Activated T-helper 17 cell treated with anti-CD3 and anti-CD28 coated beads, Interleukin-2, amount 50 U/mL, for 72 hours (primary cell): ENCODE measurements at places on chromosomes 3 and 15. TPM values are rescaled to one million over a fixed set of nuclear protein-coding genes. Genes with fewer than 3 reads are reported as not detected.
A peak's percentile ranks its signal among the peaks of the same experiment; 100 is the strongest.

GRCh38 chr3:61606196-61606595 lies 44.8 kb downstream of the PTPRG start:
- ATAC-seq: no peak

DNA sequence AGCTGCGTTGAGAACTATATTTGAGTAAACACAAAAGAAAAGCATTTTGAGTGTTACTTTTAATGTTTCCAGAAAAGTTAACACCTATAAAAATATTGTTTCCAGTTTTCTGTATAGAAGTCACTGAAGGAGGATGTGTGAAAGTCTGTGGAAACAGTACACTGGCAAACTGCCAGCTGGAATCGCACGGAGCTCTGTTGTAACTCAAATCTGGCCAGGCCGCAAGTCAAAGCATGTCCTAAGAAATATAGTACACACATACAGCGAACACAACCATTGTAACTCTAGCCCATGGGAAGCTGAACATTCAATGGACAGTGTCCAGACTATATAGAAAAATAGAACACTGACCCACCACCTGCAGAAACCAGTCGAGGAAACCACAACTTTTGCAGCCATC lies 657.2 kb downstream of the FHIT start:
- no peak for ATAC-seq

Gene FURIN
- 605 TPM for total RNA-seq

- no peak for ATAC-seq
Measured at GRCh38 chr3:45785605-45786150, 10.7 kb downstream of the SLC6A20 start.

GRCh38 chr3:160016972-160017371 lies 28.3 kb downstream of the IL12A start:
- ATAC-seq: no peak

DNA sequence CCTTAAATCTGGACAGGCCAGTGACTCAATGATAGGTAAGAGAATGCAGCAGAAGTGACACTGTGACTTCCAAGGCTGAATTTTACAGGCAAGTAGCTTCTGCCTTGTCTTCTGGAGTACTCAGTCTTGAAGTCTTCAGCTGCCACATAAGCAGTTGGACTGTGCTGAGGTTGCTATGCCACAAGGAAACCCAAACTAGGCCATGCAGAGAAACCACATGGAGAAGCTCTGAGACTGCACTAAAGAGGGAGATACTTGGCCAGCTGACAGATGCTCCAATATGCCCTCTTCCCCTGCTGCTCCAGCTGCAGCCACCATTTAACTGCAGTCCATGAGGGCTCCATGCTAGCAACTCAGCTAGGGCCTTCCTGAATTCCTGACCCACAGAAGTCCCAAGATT lies 119.4 kb upstream of the GADL1 start:
- ATAC-seq: peak; percentile 43

GRCh38 chr3:112320691-112321090 lies 12.3 kb upstream of the CD200 start:
- no peak for ATAC-seq

DNA sequence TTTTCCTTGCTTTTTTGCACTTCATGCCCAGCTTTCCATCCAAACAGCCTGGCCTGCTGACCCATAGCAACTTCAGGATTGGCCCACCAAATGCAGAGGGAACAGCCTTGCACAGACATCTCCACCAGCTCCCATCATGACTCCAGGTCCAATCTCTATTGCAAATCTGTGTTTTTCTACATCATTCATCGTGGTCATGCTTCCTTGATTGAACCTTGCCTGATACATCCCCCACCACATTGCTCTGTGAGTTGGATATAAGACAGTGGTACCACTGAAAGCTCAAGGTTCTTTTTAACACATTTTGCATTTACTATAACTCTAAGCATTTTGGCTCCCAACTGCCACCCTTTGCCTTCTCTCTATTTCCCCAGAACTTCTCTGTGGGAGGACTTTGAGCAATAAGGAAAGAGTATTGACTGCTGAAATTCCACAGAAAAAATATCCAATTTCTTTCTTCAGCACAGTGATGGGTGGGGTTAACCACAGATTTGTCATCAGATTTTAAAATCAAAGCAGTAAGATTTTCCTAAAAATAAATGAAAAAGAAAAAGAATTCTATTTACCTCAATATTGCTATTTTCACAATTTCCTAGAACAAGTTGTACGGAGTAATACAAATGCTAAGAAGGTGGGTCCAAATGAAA lies 114.6 kb upstream of the GALNT15 start:
- no peak for ATAC-seq

Gene HYKK
- total RNA-seq: 1.2 TPM
